MCF 10A (cell line): ENCODE measurements at places on chromosomes 5 and 9.

DNA sequence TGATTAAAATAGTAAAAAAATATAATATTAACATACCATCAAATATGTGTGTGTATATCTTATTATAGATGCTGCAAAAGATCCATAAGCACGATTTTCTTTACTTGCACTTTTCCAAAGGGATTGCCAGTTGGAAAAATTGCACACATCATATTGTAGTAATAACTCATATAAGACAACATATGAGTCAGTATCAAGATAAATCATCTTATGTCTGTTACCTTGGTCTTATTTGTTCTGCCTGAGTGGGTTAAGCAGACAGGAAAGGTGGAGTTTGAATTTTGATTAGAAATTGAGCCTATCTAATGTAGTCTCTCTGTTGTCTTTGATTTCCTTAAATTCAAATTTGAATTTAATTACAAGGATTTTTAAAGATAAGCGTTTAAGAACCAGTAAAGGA, 24.6 kb downstream of the LYSMD3 start:
- no peak for DNase-seq

DNA sequence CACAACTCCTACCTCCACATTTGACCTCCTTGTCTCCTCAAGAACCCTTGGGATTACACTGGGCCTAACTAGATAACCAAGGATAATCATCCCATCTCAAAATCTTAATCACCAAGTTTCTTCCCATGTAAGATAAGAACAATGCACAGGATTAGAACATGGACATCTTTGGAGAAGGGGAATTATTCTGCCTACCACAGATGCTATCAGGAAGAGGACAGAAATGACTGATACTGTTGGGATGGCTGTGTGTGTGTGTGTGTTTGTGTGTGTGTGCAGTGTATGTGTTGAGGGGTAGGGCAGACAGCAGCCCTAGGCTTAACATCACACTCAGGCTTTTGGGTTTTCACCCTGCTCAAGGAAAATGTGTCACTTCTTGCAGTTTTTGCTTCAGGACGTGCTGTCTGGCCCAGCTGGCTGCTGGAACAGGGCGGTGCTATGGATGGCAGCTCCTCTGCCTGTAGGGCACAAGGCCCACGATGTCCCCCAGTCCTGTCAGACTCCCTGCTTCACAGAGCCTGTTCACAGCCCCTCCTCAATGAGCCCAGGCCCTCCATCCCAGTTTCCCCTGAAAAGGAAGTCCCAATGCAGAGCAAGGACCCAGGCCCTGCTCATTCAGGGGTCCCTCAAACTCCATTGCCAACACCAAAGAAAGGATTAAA, 7.7 kb downstream of the CA9 start:
- no peak for DNase-seq

DNA sequence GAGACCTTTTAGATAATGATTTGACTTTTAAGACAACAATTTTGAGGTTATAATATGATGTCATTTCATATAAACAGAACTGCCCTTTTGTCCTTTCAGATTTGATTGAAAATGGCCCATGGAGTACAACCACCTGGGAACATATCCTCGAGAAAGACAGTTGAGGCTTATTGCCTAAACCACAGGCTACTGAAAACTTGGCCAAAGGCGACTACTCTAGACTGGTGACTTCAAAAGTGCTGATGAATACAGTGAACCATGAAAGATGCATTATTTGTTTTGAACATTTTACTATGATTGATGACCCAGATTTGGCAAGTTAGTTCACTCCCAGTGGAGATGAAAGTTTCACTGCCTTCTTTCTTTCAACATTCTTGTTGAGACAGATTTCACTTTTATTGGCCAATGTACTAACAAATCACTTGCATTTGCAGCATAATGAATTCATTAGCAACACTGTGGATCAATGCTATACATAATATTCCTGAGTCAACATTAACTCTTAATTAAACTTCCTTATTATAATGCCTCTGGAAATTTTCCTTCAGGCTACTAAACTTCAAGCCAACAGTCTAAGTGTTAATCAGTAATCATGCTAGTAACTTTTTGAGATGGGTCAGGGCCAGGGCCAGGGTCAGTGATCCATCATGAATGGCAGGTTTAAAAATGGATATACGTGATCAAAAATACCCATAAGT, 480.3 kb downstream of the RAB3C start:
- peak; percentile 81 for DNase-seq

DNA sequence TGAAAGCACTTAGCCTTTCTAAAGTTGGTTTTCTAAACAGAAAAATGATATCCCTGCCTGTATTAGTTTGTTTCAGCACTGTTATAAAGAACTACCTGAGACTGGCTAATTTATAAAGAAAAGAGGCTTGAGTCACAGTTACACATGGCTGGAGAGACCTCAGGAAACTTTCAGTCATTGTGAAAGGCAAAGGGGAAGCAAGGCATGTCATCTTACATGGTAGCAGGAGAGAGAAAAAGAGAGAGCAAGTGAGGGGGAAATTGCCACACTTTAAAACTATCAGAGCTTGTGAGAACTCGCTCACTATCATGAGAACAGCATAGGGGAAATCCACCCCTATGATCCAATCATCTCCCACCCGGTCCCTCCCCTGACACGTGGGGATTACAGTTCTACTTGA, 64.9 kb downstream of the FAM170A start:
- DNase-seq, result no peak

GRCh38 chr5:122175852-122176251, 46.5 kb downstream of the ZNF474 start:
- no peak for DNase-seq

DNA sequence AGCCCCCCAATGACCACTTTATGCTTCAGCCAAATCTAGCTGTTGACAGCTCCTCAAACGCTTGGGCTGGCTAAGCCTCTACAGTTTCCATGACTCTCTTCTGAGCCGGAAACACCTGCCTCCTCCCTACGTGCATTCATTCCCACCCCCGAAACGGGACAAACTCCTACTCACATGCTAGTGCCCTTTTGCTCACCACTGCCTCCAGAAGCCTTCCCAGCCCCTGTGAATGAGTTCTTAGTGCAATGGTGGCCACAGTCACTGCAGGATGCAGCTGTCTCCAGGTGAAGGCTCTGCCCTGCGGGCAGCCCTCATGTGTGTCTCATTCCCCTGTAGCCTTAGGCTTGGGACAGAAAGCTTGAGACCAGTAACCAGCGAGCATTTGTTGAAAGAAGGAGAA, 68.8 kb upstream of the DAB2IP start:
- DNase-seq, result no peak

GRCh38 chr9:8766096-8766495, 966.5 kb upstream of the DMAC1 start:
- no peak for DNase-seq

DNA sequence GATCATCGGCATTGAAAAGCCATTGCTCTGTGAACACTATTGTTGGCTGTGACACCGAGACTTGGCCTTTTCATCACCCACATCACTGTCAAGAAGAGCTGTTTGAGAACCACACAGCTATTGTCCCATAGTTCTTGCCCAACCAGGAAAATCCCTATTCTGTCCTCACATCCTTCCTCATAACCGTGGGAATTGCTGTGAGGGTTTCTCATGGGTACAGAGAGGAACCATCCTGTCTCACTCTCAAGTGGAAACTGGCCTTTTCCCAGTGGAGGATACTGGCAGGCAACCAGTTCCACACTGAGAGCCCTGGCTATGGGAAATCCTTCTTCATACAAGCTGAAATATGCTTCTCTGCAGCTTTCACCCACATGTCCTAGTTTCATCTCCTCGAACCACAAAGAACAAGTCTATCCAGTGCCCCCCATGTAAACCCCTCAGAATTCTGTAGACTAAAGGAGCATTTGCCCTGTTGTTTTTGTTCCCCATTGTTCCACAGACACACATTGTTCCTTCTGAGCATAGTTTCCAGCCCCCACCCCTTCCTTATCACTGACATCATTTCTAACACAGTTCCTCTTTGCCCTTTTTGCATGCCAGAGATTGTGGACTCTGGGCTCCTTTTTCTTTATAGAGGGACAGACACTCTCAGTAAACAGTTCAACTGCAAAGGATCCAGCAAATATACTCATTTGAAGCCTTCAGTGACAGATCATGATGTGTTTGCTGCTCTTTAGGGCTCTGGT, 57.8 kb upstream of the C5orf46 start:
- peak; percentile 33 for DNase-seq

DNA sequence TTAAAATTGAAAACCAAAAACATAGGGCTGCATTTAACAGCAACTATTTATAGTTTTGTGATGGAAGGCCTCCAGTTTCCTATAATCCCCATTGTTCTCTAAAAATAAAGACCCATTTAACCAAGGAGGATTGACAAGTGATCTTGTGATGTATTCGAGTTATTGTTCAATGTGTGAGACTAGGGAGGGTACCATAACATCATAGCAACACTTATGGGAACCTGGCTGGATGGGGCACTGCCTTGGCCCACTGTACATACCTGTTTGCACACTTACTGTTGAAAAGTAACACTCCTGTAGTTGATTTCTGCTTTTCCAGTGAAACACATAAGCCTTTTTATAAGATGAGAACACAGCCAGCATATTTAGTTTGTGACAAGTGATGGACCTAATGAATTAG, 32.3 kb downstream of the MACIR start:
- DNase-seq, result no peak

DNA sequence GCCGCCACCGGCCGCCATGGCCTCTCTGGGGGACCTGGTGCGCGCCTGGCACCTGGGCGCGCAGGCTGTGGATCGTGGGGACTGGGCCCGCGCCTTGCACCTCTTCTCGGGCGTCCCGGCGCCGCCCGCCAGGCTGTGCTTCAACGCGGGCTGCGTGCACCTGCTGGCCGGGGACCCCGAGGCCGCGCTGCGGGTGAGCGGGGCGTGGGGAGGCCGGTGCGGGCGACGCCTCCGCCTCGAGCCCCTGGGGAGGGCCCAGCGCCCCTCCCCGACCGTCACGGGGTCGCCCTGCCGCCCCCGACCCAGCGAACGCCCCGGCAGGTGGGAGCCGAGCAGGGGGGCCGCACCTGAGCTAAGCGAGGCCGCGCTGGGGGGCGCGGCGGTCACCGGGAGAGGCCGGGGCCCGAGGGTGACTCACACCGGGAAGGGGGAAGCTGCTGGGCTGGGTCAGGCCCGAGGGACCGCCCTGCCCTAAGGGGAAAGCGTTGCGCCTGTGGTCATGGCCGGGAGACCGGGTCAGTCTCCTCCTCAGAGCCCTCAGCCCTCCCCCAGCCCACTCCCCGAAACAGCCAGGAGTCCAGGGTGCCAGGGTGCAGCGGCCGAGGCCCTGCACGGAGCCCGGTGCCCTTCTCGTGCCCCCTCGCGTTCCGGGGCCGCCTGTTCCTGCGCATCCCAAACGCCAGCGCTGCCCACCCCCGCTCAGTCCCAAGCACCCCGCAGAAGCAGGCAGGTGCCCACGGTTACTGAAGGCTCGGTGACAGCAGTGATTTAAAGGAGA, 510 bp downstream of the NOXA1 start:
- DNase-seq, result peak; percentile 49

DNA sequence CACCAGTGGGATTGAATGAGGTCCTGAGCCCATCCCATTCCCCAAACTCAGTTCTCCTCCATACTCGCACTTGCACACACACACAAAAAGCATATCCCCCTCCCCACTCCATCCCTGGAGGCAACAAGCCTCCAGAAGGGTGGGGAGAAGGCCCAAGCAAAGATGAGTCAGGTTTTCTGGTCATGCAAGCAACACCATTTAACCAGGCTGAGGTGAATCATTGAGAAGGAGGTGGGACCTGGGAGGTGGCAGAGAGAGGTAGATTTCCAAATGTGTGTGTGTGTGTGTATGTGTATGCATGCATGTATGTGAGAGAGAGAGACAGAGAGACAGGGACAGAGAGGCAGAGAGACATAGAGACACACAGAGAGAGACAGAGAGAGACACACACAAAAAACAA, 185.2 kb upstream of the TRIM32 start:
- peak; percentile 89 for DNase-seq

DNA sequence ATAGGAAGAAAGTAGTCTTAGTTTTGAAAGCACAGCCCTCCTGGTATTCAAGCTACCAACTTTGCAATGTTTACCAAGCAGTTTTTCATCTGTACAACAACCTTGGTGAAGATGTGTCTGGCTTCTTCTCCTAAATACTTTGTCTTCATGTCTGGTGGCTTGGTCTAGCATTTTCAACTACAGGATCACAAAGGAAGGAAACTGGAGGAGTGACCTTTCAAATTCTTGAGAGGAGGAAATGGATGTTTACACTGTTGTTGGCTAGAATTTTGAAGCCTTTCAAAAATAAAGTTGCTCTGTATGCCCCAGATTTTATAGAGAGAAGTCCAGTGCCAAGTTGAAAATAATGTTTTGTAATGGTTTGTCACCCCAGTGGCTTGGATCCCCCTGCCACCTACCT, 16.3 kb downstream of the PAM start:
- DNase-seq, result no peak

DNA sequence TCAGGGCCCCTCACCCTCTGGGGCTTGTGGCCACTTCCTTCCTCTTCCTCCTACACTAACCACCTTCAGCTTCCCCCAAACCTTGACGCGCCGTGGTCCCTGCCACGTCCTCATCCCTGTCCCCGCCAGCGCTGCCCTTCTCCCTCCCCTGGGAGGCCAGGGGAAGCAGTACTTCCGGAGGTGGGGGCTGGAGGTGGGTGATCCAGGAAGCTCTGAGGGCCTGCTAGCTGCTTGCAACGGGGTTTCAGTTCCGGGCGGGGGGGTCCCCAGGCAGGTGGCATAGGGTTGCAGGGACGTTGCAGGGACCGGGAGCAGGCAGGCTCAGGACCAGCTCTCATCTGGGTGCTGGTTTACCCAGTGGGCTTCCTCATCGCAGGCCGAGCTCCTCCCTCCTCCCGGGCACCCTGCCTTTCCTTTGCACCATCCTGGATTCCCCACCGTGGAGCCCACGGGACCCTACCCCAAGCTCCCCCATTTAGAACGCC, 70.0 kb downstream of the RXRA start:
- DNase-seq, result no peak

- peak; percentile 81 for DNase-seq
Measured at GRCh38 chr5:125326150-125326510, 579.7 kb upstream of the ZNF608 start.

- peak; percentile 55 for DNase-seq
Measured at GRCh38 chr9:14313951-14314423, at the start of gene NFIB. Gene NFIB, minus strand, starts transcription at chr9:14314141. Its CDS starts 630 bp downstream, at chr9:14313511.

DNA sequence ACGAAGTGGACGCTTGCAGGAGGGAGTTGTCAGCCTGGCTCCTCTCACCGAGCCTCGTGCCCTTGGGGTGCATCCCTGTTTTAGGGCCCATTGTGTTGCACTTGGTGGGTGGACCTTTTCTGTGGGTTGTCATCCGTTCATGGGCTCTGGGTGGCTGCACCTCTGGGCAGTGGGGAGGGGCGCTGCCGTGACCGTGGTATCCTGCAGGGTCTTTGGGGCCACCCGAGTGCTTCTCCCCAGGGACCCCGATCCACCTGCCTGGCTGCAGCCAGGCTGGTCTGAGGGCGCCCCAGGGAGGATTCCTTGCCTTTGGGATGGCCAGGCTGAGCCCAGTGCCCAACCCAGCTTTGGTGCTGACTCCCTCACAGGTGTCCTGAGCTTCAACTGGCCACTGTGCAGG, 41.0 kb upstream of the UBAC1 start:
- no peak for DNase-seq
